ENCODE measurements at places on chromosomes 6 and 20.

DNA sequence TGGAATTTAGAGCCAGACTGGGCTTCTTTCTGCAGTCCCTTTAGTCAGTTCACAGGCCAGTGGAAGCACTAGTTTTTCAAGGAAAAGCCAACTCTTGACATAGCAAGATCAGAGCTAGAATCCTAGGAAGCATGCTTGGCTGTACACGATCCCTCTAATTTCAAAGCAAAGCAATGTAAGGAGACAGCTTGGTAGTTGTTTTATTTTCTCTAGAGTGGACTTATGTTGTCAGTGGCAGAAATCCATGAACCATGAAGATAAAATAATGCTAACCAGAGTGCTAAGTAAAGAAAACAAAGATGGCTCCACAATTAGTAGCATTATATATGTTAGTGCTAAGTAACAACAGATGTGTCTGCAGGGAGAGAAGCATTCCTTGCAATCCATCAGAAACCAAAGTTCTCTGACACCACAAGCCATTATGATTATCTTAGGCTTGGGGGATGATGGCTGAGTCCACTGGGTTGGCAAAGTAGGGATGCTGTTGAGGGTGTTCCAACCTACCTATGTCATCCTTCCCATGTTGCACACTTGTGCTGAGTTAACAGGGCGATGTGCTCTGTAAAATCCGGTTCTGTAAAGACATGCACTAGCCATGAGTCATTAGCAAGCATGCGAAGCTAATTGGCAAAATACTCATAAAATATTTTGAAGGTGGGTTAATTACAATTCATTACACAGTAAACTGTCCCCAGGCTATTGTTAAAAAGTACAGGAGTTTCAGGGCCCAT is 115.2 kb downstream of the BMP2 start:
- no peak for DNase-seq

DNA sequence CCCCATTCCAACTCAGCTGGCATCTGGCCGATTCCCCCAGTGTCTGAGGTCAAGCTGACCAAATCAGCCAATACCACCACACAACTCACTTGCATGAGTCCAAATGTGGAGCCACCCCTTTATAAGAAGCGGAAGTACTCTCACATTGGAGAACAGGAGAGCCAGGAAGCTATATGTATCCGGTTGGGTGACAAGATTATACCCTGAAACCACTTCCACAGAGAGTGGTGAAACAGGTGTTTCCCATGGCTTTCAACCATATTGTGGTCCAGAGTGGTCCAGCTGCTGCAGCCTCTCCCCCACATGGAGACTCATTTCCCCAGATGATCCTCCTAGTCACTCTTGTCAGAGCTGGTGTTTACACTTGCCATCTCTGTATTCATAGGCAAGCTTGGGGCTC is 24.0 kb upstream of the SERINC1 start:
- no peak for DNase-seq

GRCh38 chr6:40326714-40327421 is 260.3 kb downstream of the LRFN2 start:
- no peak for DNase-seq

DNA sequence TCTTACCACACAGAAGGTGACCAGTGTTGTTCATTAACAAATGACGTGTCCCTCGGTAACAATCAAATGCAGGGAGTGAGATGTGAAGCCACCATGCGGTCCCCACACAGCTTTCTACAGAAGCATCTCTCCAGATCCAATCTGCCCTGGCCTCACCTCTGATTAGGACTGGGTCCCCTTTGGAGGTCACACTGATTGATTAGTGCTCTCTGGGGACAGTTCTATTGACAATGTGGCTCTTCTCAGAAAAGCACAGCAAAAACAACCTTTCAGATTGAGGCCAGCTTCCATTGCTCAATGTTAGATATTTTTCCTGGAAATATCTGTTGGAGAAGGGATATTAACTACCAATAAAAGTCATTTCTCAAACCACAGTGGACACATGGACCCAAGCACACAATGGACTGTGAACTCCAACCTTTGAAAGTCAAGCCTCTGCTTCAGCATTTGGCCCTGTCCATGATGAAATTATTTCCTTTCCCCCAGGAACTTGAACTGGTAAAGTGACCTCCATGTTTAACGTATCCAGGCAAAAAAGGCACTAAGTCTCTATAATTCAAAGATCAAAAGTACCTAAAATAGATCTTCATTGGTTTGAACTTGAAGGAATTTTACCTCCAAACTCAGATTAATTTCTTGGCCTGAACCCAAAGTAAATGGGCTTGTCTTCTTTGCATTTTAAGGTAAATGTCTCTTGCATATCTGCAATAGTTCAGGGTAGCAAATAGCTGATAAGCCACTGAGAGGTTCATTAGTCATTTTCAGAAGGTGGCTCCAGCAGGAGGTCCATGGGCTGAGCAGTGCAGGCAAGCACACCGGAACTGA is 118.5 kb downstream of the FOXA2 start:
- no peak for DNase-seq

DNA sequence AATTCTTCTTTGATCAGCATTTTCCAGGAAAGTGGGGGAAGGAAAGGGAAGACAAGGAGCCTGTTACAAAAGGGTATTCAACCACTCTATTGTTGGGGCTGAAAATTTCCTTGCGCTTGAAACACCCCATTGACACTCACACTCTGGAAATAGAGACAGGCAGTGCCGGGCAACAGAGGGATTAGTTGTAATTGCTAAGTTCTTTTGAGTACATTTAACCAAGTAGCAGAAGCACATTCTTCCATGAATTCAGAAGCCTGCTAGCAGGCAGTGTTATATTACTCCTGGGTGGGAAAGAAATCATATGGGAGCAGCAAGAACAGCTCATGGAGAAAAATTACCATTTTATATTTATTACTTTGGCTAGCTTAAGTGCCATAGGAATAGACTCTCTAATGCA is 745.5 kb downstream of the C6orf118 start:
- DNase-seq = no peak

DNA sequence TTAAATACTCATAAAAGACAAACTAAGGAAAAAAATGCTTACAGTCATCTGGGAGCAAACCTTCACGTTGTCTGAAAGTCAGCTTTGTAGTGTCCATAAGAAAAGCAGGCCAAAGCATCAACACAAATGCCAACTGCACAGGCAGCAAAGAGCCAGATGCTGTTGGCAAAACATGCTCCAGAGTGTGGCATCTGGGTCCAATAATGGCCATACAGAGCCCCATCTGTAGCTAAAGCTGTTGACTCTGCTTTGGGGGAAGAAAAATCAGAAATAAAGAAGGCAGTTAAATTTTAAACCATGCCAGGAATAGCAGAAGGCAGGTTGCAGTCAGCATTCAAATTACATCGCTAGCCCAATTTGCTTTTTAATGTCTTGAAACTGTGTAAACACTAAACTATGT is 776.3 kb downstream of the EYS start:
- DNase-seq = no peak

All from T-helper 9 cell (primary cell).